ENCODE measurements at places on chromosomes 4 and X.

- no peaks in the 10 kb centered on the region for H3K27me3 ChIP-seq
- H3K36me3 ChIP-seq, result no peaks in the 10 kb centered on the region
- no peak overlapping the region for H3K4me3 ChIP-seq
- no peaks in the 10 kb centered on the region for H3K4me1 ChIP-seq
- H3K27ac ChIP-seq, result no peak overlapping the region
These were observed 153.7 kb downstream of the RTL9 start for GRCh38 chrX:110512341-110512740.

DNA sequence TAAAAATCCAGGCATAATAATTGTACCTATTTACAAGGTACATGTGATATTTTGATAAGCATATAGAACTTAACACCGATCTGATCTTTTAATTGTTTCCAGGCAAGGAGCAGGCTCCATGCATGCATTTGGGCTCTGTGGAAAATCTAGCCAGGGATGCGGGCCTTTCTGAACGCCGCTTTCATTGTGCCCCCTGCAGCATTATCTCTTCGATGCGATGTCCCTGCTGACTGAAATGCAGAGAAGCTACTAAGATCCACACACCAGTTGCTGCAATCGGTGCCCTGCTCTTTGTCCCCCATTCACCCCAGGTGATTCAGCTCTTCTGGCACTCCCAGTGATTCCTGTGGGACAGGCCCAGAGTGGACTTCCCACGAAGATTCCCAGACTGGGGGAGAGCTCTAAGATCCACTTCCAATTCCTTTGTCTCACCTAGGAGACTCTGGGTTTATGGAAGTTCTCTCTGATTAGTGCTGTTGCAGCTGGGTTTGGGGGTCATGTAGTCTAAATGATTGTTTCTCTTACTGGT is 254.3 kb upstream of the AGA start:
- no peaks in the 10 kb centered on the region for H3K4me1 ChIP-seq
- H3K27ac ChIP-seq, result no peak overlapping the region
- H3K36me3 ChIP-seq, result no peaks in the 10 kb centered on the region
- no peaks in the 10 kb centered on the region for H3K27me3 ChIP-seq
- H3K4me3 ChIP-seq, result no peak overlapping the region

GRCh38 chr4:128955751-128956150 is 137.6 kb downstream of the SCLT1 start:
- H3K27me3 ChIP-seq, result no peaks in the 10 kb centered on the region
- H3K36me3 ChIP-seq, result no peaks in the 10 kb centered on the region
- no peak overlapping the region for H3K4me3 ChIP-seq
- no peak for DNase-seq
- H3K4me1 ChIP-seq, result peaks cover 6% of the 10 kb centered on the region
- H3K27ac ChIP-seq, result no peak overlapping the region

GRCh38 chr4:98377559-98377958 is 116.4 kb downstream of the RAP1GDS1 start:
- no peak for DNase-seq
- no peaks in the 10 kb centered on the region for H3K36me3 ChIP-seq
- no peak overlapping the region for H3K4me3 ChIP-seq
- H3K27me3 ChIP-seq, result no peaks in the 10 kb centered on the region

- H3K27ac ChIP-seq, result no peak overlapping the region
- no peaks in the 10 kb centered on the region for H3K36me3 ChIP-seq
- no peaks in the 10 kb centered on the region for H3K4me1 ChIP-seq
- H3K4me3 ChIP-seq, result no peak overlapping the region
- H3K27me3 ChIP-seq, result no peaks in the 10 kb centered on the region
These were observed 161.0 kb downstream of the SHOX start for GRCh38 chrX:791479-792034.

GRCh38 chr4:188439641-188440311 is 300.5 kb downstream of the TRIML1 start:
- no peak for DNase-seq
- H3K36me3 ChIP-seq, result no peaks in the 10 kb centered on the region
- no peak overlapping the region for H3K4me3 ChIP-seq

GRCh38 chr4:38856524-38857337 is at the start of gene TLR6:
Gene TLR6 (minus strand): TSS chr4:38856817. CDS start chr4:38829473, 27,344 bp downstream.
- peak within 1 kb of the TSS; percentile 7 for H3K4me3 ChIP-seq
- no peaks in the 10 kb centered on the region for H3K36me3 ChIP-seq
- no peaks in the 10 kb centered on the region for H3K27me3 ChIP-seq
- peak; percentile 46 for DNase-seq

- no peaks in the 10 kb centered on the region for H3K36me3 ChIP-seq
- no peak overlapping the region for H3K4me3 ChIP-seq
- H3K4me1 ChIP-seq, result peaks cover 5% of the 10 kb centered on the region
These were observed 274.6 kb upstream of the BOD1L1 start for GRCh38 chr4:13902146-13902545.

GRCh38 chrX:50098241-50098640 is 102.6 kb downstream of the AKAP4 start:
- H3K27me3 ChIP-seq, result no peaks in the 10 kb centered on the region
- H3K4me3 ChIP-seq, result no peak overlapping the region
- H3K4me1 ChIP-seq, result no peaks in the 10 kb centered on the region
- H3K36me3 ChIP-seq, result no peaks in the 10 kb centered on the region

- no peak overlapping the region for H3K4me3 ChIP-seq
- H3K27ac ChIP-seq, result no peak overlapping the region
- H3K36me3 ChIP-seq, result no peaks in the 10 kb centered on the region
These were observed 55.9 kb upstream of the EDNRA start for GRCh38 chr4:147425019-147425418.

DNA sequence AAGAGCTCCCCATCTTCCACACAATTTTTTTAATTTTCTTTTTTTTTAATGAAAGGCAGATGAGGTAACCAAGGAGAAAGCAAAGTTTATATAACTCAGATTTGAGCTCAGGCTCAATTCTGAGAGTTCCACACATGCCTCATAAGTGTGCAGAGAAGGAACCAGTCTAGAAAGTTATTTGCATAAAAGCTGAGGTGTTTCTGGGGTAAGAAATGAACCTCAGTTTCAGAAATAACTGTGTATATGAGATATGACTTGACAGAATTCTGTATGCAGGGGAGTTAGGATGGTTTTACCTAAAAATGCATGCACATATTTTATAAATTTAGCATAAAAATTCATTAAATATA is 51.3 kb downstream of the DTHD1 start:
- no peak overlapping the region for H3K27ac ChIP-seq
- DNase-seq, result no peak
- H3K4me1 ChIP-seq, result no peaks in the 10 kb centered on the region
- no peak overlapping the region for H3K4me3 ChIP-seq
- no peaks in the 10 kb centered on the region for H3K27me3 ChIP-seq
- H3K36me3 ChIP-seq, result no peaks in the 10 kb centered on the region

- peaks cover 35% of the 10 kb centered on the region for H3K4me1 ChIP-seq
- H3K4me3 ChIP-seq, result peak within 1 kb of the TSS; percentile 78
- peak; percentile 89 for DNase-seq
- peak within 1 kb of the TSS; percentile 100 for H3K27ac ChIP-seq
- H3K36me3 ChIP-seq, result no peaks in the 10 kb centered on the region
These were observed at the start of gene SETD7 for GRCh38 chr4:139556071-139556723. Gene SETD7 (minus strand): TSS chr4:139556219. CDS start chr4:139556137, 82 bp downstream.

DNA sequence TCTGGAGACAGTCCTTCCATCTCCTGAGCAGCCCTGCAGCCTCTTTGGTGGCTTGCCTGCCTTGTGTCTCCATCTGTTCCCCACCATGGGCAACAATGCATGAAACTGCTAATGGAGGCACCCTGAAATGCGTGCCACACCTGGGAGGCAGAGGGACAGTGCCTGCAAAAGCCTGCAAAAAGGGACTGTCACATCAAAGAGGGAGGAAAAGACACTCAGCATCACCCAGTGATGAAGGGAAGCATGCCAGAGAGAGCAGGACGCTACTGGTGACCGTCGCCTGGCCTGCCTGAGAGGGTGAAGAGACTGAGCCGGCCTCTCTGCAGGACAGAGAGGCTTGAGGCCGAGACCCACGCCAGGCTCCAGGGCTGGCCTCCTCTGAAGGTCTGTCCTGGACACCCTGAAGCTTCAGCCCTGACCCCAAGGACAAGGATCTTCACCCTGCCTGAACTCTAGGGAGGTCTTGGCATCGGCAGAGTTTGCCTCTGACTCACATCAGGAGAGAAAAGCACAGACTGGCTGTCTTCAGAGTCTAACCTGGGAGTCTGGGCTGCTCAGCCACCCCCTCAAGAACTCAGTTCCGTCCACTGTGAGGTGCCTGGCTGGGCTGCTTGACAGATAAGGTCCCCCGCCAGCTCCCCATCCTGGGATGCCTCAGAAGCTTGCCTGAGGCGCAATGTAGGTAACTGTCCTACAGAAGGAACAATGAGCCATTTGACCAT is 8.1 kb downstream of the ACSL1 start:
- H3K4me3 ChIP-seq, result no peak overlapping the region
- H3K27ac ChIP-seq, result no peak overlapping the region
- DNase-seq, result peak; percentile 61
- H3K27me3 ChIP-seq, result no peaks in the 10 kb centered on the region

DNA sequence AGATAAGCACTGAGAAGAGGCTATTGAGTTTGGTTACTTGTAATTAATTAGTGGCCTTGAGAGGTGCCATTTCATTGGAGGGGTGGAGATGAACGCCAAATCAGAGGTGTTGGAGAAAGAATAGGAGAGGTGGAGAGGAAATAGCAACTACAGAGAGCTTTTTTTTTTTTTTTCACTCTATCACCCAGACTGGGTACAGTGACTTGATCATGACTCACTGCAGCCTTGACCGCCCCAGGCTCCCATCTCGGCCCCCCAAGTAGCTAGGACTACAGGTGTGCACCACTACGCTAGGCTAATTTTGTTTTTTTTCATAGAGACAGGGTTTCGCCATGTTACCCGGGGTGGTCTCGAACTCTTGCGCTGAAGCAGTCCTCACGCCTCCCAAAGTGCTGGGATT is 5.2 kb downstream of the NHS start:
- DNase-seq, result no peak
- H3K4me3 ChIP-seq, result no peak overlapping the region
- H3K36me3 ChIP-seq, result no peaks in the 10 kb centered on the region
- H3K27ac ChIP-seq, result no peak overlapping the region
- no peaks in the 10 kb centered on the region for H3K4me1 ChIP-seq
- no peaks in the 10 kb centered on the region for H3K27me3 ChIP-seq

DNA sequence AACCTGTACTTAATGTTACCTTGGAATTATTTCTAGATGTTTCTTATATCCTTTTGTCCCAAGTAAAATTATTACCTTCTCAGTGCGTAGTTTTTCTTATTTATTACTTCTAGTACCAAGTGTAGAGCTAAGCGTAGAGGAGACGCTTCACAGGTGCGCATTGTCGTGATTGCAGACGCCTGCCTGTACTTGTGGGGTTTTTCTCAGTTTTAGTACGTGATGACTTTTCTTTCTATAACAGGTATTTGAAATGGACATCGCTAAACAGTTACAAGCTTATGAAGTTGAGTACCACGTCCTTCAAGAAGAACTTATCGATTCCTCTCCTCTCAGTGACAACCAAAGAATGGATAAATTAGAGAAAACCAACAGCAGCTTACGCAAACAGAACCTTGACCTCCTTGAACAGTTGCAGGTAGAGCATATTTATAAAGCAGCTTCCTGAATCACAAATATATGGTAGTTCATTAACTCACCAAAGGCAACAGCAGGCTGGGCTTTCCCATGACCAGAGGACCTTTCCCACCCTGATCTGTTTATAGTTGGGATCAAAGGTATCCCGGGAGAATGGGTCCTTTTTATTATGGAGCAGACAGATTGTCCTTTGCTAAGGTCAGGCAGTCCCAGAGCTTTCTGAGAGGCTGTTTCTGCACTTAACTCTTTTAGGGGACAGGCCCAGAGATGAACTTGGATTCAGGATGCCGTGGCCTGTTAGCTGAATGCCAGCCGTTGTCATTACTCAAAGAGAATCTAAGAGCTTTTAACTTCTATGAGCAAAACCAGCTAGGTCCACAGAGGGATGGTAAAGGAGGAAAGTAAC is 172.9 kb downstream of the PTTG2 start:
- H3K4me1 ChIP-seq, result no peaks in the 10 kb centered on the region
- H3K4me3 ChIP-seq, result no peak overlapping the region
- peak overlapping the region; percentile 35 for H3K27ac ChIP-seq
- DNase-seq, result no peak

DNA sequence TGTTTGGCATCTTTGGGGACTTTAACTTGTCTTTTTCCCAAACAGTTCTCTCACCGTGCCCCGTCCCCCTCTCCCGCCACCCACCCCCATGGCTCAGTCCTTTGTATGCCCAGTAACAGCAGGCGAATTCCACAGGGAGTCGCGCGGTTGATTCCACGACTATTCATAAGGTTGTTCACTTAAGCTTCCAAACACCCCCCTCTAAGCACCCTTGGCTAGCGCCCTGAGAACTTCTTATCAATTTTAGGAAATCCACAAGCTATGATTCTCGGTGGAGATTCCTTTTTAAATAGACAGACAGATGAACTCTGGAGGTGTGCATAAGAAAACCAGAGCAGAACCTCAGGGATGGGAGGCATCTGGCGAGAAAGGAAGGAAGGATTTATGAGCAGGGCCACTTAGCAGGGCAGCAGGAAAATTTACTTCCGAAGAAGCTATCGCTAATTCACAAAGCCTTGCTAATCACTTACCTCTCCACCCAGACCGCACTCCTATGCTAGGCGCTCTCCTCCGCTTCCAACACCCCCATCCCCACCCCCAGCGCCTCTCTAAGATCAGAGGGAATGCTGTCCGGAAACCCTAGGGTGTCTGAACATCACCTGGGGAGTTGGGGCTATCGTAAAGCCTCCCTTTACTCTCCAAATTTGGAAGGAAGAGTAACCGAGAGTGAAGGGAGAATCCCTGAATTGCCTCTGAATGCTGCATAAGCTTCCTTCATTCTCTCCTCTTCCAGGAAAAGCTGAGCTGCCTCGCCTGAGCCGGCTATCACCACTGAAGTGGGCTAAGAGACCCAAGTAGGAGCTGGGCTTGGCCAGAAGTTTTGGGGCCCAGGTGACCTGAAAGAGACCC is 1.7 kb downstream of the UNC5C start:
- peaks cover 16% of the 10 kb centered on the region for H3K4me1 ChIP-seq
- no peaks in the 10 kb centered on the region for H3K36me3 ChIP-seq
- no peak for DNase-seq
- peak overlapping the region; percentile 70 for H3K4me3 ChIP-seq
- H3K27me3 ChIP-seq, result no peaks in the 10 kb centered on the region

DNA sequence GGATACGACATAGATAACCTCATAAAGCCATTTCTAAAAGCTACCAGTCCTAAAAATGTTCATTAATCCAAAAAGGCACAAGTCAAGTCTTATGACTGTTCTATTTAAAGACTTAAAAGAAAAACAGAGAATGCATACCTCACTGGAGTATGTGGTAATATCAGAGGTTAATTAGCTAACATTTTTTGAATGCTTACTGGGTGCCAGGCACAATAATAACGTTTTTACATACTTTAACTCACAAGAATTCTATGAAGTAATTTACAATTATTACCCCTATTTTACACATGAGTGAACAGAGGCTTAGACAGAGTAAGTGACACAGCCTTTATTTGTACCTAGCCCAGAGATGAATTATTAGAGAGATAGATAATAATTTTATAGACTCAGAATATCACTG is 207.5 kb downstream of the PDGFC start:
- peaks cover 59% of the 10 kb centered on the region for H3K4me1 ChIP-seq
- H3K36me3 ChIP-seq, result no peaks in the 10 kb centered on the region
- peak overlapping the region; percentile 19 for H3K27ac ChIP-seq
- no peak for DNase-seq
- H3K4me3 ChIP-seq, result no peak overlapping the region

- H3K27me3 ChIP-seq, result no peaks in the 10 kb centered on the region
- H3K36me3 ChIP-seq, result peaks cover 19% of the 10 kb centered on the region
- H3K4me3 ChIP-seq, result no peak overlapping the region
- H3K27ac ChIP-seq, result no peak overlapping the region
- DNase-seq, result peak; percentile 29
These were observed 16.5 kb downstream of the GAK start for GRCh38 chr4:915595-915994.

- H3K4me1 ChIP-seq, result no peaks in the 10 kb centered on the region
- H3K36me3 ChIP-seq, result no peaks in the 10 kb centered on the region
- H3K27me3 ChIP-seq, result no peaks in the 10 kb centered on the region
- H3K4me3 ChIP-seq, result no peak overlapping the region
These were observed 118.6 kb upstream of the BEND4 start for GRCh38 chr4:42271096-42271495.

All from tibial artery (tissue), 4 donors.